Osteoblast (primary cell): ENCODE measurements at places on chromosomes 7 and 10. TPM values are rescaled to one million over a fixed set of nuclear protein-coding genes. Genes with fewer than 3 reads are reported as not detected.

Gene VIM
- 10,072 and 10,643 TPM in 2 replicates for total RNA-seq

Gene YAE1
- 29.0 and 32.7 TPM in 2 replicates for total RNA-seq

Gene NHLRC2
- 15.6 and 16.2 TPM in 2 replicates for total RNA-seq

DNA sequence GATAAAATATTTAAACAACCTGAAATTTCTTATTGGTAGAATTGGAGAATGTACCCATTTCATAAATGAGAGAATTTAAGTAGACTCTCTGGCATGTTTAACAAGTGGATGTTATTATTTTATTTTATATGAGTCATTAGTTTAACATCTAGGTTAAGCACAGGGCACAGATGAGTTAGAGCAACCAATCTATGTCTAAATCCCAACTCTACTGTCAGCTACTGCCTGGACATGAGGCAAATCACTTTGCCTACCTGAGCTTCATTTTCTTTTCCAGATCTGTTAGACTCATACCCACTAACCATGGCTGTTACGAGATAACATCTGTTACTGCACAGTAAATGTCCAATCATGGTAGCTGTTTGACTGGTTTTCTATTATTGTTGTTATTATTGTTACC is 251.1 kb downstream of the INHBA start:
- H3K4me3 ChIP-seq: no peak overlapping the region
- H3K27me3 ChIP-seq: no peaks in the 10 kb centered on the region
- no peak for DNase-seq
- no peaks in the 10 kb centered on the region for H3K36me3 ChIP-seq

GRCh38 chr7:44309271-44310091 is 15.9 kb downstream of the CAMK2B start:
- no peak overlapping the region for H3K27ac ChIP-seq
- no peaks in the 10 kb centered on the region for H3K36me3 ChIP-seq
- peak overlapping the region; percentile 68 for H3K4me3 ChIP-seq

- H3K4me1 ChIP-seq: no peaks in the 10 kb centered on the region
- H3K36me3 ChIP-seq: no peaks in the 10 kb centered on the region
- no peak for DNase-seq
- no peak overlapping the region for H3K27ac ChIP-seq
- H3K4me3 ChIP-seq: no peak overlapping the region
These were observed 355.1 kb downstream of the AUTS2 start for GRCh38 chr7:69953136-69954067.

Gene CALCR
- total RNA-seq: not detected in 2 replicates
